Stromal cell of bone marrow (primary cell): ENCODE measurements at places on chromosomes 12 and 14.
A peak's percentile ranks its signal among the peaks of the same experiment; 100 is the strongest.

DNA sequence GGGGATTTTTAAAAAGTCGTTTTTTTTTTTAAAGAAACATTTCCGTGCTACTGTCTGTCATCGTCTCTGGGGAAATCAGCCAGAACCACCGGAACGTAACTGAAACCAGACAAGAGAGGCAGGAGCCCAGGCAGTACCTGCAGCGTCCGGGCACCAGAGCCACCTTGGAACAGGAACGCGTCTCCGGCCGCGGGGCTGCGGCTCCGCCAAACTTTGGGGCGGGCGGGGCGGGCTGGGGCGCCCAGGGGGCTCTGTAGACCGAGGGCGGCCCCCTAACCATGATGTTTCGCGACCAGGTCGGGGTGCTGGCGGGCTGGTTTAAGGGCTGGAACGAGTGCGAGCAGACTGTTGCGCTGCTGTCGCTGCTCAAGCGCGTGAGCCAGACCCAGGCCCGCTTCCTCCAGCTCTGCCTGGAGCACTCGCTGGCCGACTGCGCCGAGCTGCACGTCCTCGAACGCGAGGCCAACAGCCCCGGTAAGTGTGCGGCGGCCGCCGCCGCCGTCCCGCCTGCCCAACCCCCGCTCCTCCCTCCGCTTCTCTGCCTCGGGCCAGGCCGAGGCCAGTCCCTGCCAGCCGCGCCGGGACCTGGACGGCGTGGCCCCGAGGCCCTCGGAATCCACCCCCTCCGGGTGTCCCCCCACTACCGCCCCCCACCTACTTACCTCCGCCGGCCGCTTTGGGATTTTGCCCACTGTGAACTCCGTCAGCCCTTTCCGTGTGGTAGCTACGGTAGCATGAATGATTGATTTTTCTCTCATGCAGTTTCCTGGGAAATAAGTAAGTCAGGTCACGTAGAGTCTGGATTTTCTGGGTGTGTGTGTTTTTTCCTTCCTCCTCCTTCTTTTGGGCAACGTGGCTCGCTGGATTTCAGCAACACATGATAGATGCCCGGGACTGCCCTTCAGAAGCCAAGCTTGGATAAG lies 972 bp downstream of the SAMD4A start:
- no peak for DNase-seq

DNA sequence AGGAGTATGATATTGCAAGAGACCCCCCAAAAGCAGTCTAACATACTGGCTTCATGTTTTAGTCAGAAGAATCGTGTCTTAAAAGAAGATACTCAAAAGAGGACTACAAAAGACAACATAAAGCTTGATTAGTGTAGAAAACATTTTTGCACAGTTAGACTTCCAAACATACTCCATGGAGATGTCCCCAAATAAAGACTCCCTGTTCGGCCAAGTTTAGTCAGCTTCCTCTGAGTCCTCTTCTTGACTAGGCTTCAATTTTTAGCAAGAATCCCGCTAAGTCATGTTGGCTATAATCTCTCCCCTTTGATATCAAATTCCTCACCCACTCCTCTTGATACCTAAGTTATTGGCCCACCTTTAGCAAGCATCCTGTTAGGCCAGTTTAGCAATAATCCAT lies 298.0 kb downstream of the RMST start:
- no peak for DNase-seq

DNA sequence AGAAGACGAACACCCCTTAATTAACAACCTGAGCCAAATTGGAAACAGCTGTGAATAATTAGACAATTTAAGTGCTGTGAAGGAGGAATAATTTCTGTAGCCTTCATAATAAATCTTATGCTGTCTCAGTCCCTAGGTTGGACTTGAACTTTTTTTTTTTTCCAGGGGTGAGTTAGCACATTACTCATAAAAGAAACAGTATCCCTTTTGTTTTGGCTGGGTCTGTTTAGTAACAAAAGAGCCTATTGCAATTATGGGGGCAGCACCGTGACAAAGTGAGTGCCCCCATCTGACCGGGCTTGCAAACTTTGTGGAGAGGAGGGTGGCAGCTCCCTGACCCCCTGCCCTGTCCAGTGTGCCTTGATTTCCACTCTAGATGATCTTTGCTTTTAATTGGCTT lies 167.4 kb downstream of the DICER1 start:
- DNase-seq, result no peak

GRCh38 chr14:88209273-88209672 lies 113.8 kb downstream of the KCNK10 start:
- no peak for DNase-seq

DNA sequence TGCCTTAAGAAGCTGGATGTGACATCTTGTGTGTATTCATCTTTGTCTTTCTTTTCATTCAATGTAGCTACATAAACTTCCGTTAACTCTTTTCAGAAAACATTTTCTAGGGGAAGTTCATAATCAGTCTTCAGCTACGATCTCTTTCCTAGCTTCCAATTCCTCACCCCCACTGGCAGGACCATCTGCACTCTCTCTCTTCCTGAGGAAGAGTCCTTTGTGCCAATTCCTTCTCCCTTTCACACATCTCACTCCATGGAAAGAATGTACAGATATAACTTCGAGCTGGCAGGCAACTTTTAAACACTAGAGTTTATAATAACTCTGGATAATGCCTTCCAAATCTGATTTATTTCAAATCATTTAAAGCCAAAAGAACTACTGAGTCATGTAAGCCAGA lies 495.7 kb downstream of the GALC start:
- no peak for DNase-seq

DNA sequence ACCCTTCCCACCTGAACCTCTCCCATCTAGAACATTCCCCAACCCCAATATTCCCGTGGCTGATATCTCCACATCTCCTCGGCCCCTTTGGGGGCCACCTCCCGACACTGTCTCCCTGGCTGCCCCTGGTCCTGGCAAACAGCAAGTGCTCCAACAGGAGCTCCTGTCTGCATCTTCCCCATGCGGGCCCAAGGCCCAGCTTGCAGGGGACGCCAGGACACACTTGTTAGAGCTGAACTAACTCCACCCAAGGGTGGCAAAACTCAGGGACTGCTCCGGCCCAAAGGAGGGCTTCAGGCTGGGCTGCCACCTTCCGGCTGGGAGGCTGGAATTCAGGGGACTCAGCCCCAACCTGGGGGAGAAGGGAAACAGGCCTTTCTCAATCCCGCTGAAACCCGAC lies 106.6 kb downstream of the NCOR2 start:
- no peak for DNase-seq

GRCh38 chr12:108833355-108833733 lies 24.0 kb downstream of the SSH1 start:
- peak; percentile 77 for DNase-seq

DNA sequence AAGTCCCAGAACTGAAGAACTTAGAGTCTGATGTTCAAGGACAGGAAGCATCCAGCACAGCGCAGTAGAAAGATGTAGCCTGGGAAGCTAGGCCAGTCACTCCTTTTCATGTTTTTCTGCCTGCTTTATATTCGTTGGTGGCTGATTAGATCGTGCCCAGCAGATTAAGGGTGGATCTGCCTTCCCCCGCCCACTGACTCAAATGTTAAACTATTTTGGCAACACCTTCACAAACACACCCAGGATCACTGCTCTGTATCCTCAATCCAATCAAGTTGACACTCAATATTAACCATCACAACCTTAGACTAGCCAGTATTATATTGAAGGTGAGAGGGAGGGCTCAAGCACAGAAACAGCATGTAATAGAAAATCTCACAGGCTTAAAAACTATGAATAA lies 222.9 kb downstream of the C12orf50 start:
- no peak for DNase-seq

DNA sequence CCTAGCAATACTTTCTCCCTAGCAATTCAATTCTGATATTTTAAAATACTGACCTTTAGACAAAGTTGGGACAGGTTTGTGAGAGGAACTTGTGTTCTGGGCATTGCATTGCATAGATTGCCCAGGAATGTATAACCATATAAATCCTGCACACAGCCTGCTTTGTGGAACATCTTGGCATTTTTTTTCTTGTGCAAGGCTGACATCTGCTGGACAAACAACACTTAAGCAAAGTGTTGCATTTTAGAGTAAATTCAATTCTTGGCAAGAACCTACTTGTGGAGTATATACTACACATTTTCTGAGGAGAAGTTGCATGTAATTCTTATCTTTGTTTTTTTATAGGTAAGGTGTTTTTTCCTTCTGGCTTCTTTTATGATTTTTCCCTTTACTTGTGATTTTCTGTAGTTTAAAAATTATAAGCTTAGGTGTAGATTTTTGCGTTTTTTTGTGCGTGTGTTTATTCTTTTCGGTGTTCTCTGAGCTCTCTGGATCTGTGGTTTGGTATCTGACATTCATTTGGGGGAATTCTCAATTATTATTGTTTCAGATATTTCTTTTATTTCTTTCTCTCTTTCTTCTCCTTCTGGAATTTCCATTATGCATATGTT lies 26.4 kb downstream of the TESPA1 start:
- peak; percentile 40 for DNase-seq

- no peak for DNase-seq
Observed at GRCh38 chr12:117774941-117775775, 193.6 kb downstream of the KSR2 start.

DNA sequence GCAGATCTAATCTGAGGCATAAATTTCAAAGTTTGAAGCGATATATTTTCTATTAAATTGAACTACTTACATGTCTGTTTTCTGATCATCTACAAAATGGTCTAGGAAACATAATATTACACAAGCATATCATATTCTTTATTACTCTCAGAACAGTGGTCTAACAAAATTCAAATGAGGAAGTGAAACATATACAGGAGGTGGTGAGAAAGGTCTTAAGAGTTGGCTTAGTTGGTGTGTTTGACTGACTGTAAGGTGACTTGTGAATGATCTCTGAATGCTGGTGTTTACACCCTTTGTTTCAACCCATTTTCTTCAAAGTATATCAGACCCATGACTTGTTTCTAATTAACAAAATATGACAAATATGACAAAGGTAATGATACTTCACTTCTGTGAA lies 1156.8 kb downstream of the SLC16A7 start:
- no peak for DNase-seq

GRCh38 chr12:123512838-123513665 lies 20.5 kb downstream of the RILPL1 start:
- no peak for DNase-seq

- no peak for DNase-seq
Observed at GRCh38 chr14:46691819-46692218, 40.2 kb upstream of the RPL10L start.

DNA sequence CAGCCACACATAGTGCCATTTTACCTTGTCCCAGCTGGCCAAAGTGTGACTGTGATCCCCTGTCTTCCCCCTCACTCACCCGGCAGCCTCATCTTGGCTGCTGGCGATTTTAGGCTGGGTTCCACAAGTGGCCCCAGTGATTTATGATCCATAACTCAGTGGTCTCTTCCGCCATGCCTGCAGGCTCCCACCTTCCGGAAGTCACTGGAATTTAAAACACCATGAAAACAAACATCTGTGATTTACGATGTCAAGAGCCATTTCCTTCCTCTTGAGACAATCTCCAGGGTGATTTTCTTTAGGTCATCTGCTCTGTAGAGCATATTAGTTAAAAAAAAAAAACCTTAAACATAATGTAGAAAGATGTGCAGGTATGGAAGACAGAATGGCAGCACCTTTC lies 282.3 kb downstream of the CACNA1C start:
- DNase-seq, result no peak

GRCh38 chr14:36901861-36902260 lies 240.2 kb downstream of the PAX9 start:
- no peak for DNase-seq

GRCh38 chr12:49043241-49043640 lies 17.4 kb downstream of the KMT2D start:
- no peak for DNase-seq

GRCh38 chr12:67829896-67830295 lies 159.4 kb upstream of the IFNG-AS1 start:
- no peak for DNase-seq

- DNase-seq, result no peak
Observed at GRCh38 chr14:82366803-82367202, 833.1 kb upstream of the SEL1L start.

GRCh38 chr12:59191372-59191771 lies 271.1 kb upstream of the LRIG3 start:
- DNase-seq, result no peak

GRCh38 chr14:34365309-34365915 lies 96.6 kb downstream of the SPTSSA start:
- no peak for DNase-seq

- no peak for DNase-seq
Observed at GRCh38 chr14:91254461-91254860, 10.0 kb upstream of the GPR68 start.

DNA sequence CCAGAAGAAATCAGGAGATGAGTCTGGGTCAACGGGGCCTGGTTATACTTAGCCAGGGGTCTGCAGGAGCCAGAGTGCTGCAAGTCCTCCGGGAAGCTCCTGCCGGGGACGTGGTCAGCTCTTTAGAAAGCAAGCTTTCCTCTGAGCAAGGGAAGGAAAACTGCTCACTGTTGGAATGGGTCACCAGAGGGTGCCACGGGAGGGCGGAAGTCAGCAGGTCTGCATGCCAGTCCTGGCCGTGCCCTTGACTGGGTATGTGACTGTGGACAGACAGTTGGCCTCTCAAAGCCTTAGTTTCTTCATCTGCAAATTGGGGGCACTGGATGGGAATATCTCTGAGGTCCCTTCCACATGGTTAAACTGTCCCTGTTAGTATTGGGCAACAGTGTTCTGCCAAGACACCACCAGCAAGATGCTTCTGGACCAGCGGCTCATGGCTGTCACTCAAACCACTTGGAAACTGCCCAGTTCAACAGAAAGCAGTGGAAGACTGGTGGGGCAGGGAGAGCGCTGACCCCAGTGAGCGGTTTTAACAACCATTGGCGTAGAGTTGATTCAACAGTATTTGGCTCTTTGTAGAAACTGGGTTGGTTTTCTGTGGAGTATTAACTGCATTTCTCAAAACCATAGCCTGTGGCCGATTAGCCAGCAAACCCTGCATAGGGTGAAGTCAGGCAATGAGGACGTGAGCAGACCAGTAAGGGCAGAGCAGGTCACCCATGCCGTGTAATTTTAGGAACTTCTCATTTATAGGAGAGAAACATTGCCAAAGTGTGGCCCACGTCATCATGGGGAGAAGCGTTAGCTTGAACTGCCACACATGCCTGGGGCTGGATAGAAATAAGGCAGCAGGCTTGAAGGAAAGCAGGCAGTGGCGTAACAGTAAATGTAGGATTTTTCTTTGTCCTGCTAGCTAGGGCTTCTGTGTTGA lies 163.9 kb upstream of the PRMT8 start:
- DNase-seq, result no peak
